Activated naive CD4-positive, alpha-beta T cell (primary cell): ENCODE measurements at places on chromosomes 12 and 14.

DNA sequence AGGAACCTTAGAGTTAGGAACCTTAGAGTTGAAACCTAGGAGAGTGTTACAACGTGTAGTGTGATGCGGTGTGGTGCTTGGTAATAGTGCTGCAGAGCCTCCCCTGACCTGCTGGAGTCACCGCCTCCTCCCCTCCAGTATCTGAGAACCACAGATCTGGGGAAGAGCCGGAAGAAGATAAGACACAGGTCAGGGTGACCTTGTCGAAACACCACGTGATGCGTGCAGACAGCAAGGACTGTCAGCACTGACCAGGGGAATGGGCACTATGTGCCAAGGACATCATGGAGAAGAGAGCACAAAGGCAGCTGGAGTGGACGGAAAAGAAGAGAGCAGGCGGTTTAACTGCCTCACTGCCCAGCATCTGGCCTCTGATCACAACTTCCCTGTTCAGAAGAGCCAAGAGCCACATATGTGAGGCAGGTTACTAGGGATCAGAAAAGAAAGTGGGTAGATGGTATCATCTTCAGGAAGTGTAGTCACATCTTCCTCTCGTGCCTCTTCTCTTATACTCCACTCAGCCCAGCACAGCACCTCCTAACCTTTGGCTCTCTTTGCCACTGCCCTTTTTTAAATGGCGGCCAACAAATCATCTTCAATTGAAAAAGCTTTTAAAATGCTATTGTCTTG, 93.7 kb downstream of the TESC start:
- DNase-seq: no peak

DNA sequence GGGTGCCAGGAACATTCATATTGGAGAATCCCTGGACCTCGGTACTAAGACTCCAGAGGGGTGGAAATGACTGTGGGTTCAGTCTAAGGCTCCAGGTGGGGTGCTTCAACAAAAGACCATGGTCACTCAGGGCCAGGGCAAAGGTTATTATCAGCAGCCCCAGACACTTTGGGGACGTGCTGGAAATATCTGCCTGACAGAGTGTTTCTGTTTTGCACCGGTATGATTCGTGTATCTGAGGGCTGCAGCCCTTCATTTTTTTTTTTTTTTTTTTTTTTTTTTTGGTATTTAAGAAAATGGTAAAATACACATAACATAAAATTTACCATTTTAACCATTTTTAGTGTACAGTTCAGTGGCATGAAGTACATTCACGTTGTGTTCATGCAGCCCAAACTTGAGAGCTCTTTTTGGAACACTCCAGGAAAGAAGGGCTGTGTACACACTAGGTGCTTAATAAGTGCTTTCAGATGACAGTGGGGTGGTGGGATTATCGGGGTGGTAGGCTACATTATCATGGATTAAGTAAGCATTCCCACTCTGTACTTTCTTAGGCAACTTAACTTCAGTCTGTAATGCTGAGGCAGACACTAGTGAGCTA, 120.3 kb downstream of the CHST11 start:
- no peak for DNase-seq

DNA sequence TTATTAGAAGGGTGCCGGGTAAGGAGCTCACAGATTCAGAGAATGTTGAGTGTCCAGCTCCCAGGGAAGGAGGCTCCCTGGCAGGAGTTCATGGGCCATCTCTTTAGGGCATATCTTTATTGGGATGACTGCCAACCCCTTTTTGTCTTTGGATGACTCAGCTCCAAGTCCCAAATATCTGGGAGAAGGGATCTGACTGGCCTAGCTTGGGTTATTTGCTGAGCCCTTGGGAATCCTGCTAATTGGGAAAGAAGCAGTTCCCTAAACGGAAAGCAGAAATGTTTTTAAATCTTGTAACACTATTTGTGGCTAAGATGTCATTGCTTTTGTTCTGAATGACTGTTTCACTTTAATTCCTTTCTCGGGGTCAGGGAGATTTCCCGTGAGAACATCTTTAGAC, 12.6 kb downstream of the DDX55 start:
- DNase-seq: no peak

- DNase-seq: no peak
Measured at GRCh38 chr12:126648074-126648473, 1582.8 kb downstream of the AACS start.

DNA sequence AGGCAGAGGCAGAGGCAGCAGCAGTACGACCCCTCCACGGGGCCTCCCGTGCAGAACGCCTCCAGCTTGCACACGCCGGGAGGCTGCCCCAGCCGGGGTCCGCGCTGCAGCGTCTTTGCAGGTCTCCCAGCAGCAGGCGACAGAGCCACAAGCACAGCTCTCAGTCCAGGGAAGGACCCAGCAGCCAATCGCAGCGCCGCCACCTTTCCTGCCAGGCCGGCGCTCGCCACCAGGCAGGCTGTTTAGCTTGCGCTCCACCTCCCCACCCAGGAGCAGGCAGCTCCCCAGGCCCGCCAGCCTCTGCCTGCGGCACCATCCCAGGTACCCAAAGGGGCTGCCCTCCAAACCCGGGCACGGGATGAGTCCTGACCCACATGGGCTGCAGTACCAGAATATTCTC, 25.2 kb downstream of the DDX51 start:
- no peak for DNase-seq

DNA sequence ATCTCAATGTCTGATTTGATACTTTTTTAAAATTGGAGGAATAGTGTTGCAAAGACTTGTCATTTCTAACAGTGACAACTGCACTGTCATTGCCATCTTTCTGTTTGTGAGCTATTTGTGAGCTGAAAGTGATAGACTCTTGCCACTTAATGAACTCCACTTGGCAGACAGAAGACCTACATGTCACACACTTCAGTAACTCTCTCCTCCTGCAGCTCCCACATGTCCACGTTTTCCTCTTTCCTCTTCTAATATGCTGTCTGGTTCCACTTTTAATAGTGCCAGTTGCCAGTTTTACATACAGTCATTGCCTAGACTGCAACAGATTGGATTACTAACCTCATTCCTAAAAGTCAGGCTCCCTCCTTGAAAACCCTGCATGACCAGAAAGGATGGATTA, 121.5 kb downstream of the CAPZA3 start:
- no peak for DNase-seq

DNA sequence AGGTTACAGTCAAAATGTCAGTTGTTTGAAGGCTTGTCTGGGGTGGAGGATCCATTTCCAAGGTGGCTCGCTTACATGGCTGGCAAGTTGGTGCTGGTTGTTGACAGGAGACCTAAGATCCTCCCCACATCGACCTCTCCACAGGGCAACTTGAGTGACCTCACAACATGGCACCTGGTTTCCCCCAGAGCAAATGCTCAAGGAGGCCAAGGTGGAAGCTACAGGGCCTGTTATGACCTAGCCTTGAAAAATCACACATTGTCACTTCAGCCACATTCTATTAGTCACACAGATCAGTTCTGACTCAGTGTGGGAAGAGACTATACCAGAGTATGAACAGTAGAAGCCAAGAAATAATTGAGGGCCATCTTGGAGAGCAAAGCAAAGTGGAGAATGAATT, 11.3 kb upstream of the GNG2 start:
- no peak for DNase-seq

DNA sequence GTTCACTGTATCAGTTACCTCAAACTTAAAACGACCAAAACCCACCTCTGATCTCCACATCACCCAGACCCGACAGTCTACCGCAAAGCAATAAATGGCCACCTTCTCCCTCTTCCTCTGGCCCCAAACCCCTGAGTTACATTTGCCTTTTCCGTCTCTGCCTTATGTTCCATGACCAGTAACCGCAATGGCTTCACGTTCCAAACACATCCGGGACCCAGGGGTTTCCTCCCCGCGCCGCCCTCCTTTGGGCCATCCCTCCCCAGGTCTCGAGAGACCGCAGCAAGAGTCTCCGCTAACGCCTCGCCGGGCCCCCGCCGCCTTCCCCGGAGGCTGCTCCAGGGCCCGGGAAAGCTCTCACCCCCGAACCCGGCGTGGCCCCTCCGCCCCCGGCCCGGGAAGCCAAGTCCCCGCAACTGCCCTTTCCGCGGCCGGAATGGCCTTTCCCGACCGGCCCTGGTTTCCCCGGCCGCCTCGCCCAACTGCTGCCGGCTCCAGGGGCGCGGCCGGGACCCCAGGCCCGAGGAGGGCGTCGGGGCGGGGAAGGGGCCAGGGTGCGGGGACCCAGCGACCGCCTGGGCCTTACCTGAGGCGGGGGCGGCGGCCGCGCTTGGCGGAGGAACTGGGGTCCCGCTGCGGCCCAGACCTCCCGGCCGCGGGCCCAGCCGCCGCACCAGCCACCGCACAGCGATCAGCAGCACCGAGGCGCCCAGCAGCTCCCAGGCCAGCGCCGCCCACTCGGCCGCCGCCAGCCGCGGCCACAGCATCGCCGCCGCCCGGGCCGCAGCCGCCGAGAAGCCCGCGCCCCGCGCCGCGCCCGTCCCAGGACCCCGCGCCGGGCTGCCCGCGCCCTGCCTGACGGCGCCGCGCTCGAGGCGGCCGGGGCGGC, at the start of gene ANKLE2:
Gene ANKLE2, minus strand, starts transcription at position 801 of the 889 bp plus-strand sequence. Its CDS starts 34 bp downstream, at position 767.
- peak; percentile 44 for DNase-seq

DNA sequence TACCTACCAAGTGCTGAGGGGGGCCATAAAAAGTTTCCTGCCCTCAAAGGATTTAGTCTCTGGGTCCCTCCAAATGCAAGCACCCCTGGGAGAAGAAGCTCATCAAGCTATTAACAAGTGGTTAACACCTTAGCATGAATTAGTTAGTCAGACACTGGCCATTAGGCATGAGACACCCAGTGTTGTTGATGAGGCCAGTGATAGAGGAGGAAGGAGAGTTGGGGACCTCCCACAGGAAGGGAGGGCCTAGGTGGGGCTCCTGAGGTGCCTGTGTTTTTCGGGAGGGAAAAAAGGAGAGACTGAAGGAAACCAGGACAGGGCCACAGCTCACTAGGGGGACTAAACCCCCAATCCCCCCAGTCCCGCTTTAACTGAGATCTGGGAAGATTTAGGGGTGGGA, 4.5 kb upstream of the KRT71 start:
- no peak for DNase-seq

- no peak for DNase-seq
Measured at GRCh38 chr12:66367015-66367667, 64.8 kb downstream of the HELB start.

GRCh38 chr12:95164656-95165055, 52.6 kb downstream of the FGD6 start:
- no peak for DNase-seq

DNA sequence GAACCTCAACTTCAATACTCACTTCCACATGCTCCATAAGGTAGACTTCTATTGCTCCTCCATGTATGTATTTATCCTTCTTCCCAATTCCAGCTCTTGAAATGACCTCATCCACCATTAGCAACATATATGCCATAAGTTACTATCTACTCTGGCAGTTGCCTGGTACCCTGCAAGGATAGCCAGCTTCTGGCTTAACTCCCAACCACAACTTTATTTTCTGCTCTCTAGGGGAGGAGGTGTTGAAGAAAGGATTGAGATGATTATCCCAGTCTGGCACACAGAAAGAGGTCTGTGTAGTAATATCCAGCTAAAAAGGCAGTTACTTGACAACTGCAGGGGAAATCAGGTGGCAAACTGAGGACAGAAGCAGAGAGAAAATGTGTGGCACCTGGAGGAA, 71.5 kb upstream of the MDM1 start:
- DNase-seq: no peak

DNA sequence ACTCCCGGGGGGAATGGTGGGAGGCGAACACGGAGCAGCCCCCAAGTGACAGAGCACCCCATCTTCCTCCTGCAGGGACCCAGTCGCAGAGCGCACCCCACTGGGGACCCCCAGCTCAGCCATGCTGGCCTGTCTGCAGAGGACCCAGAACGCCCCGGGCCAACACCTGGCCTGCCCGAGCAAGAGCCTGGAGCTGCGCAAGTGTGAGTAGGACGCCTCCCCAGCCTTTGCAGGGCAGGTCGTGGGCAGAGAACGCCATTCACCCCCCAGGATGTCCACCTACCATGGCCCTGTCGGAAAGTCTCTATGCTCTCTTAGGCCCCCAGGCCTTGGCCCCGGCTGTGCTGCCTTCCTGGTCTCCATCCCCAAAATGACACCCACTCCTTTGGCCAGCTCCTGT, 30.4 kb downstream of the FAM222A start:
- no peak for DNase-seq

DNA sequence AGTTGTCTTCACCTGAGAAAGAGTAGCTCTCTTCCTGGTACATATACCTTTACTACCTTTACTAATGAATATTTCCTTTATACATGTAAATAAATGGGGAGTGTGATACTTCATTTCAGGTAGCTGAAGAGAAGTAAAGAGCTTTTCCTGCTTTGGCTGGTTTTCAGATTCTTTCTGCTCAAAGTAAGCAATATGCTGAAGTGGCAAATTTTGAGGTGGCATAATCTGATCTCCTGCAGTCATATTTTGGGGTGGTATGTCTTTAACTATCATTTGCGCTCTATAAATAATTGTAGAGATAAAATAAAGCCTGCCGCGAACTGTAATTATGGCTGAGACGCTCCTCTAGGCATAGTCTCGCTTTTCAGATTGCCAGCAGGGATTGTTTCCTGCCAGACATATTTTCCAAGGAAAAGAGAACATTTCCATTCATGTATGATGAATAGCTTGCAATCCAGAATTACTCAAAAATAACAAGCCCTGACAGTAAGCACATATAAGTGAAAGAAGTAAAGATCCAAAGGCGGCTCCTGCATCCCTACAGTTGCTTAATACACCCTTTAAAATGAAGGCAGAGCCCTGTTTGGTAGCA, 200.7 kb downstream of the C12orf50 start:
- no peak for DNase-seq

DNA sequence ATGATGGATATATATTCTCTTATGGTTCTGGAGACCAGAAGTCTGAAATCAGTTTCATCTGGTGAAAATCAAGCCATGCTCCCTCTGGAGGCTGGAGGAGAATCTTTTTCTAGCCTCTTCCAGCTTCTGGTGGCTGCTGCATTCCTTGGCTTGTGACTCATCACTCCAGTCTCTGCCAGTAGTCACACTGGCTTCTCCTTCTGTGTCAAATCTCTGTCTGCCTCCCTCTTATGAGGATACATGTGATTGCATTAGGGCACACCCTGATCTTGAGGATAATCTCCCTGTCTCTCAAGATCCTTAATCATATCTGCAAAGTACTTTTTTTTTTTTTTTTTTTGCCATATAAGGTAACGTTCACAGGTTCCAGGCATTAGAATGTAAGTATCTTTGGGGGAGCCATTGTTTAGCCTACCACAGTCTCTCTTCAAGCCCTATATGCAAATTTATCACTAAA, 17.7 kb downstream of the DNAL1 start:
- no peak for DNase-seq

DNA sequence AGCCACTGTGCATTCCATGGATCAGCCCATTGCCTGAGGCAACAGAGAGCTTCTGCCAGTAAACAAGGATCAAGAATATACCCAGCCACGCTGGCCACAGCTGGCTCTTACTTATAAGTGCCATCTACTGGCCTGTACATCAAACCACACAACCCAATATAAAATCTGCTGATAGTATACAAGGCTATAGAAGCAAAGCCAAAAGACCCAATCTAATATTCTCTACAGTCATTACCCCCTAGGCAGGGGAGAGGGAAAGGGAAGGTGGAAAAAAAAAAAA, 4.4 kb upstream of the FAM186B start:
- no peak for DNase-seq
